ENCODE measurements at places on chromosomes 6 and 20.

DNA sequence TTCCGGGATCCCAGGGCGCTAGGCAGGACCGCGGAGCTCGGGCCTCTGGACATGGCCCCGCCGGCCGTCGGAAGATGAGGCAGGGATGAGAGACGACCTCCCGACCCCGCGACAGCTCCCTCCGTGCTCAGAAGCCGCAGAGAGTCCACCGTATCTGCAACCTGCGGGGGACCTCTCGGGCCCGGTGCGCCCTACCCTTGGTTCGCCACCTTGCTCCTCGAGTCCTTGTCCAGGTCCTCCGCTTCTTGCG is 301 bp downstream of the PPP1R3D start:
- DNase-seq, result no peak

DNA sequence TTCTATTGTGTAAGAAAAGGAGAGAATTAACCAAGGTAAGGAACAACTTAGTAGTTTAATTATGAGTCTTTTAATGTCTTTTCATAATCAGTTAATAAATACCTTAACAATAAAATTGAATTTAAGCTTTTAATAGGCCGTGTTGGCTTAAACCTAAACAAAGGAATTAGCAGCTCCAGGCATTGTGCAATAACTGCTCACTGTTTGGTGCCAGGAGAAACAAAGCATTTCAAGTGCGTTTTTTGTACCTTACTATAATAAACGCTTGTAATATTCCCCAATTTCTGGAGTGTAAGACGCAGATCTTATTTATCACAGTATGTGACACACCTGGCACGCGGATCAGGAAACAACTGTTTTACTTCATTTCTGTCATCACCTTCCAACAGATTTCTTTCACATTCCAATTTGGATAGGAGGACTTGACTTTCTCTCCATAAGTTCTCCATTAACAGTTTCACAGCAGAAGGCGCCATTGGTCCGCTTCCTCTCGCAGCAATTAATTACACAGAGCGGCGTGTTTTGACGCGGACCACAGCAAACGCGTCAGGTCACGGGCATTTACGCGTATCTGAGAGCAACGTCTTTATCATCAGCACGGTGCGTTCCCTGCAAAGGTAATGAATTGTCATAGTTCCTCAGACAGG is 335.8 kb upstream of the NT5E start:
- no peak for DNase-seq

- no peak for DNase-seq
Measured at GRCh38 chr6:18126121-18126520, 3.6 kb upstream of the NHLRC1 start.

DNA sequence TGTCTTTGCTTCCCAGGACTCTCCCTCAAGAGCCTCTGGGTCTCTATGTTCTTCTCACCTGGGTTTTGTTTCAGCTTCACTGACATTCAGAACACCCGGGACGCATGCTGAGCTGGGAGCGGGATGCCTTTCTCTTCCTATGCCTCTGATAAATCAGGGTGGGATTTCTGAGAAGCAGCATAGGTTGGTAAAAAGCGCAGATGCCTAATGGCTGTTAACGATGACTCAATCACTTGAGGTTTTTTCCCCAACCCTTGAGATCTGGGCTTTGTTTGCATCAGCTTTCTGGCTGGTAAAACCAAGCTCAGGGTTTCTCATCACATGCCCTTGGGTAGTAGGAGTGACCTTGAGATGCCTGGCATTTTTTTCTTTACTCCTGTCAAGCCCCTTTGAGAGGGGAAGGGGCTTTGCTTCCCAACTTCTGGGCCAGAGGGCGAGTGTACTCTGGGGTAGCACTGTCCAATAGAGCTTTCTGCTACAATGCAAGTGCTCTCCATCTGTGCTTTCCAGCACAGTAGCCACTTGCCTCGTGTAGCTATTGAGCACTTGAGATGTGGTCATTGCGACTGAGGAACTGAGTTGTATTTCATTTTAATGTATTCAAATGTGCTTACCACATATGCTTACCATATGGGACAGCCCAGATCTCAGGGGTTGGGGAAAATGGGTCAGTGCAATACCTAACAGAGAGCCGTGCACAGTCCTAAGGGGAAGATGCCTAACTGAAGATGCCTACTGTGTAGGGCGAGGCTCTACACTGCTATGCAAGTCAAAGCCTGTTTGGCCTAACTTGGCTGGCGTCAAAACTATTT is 69.1 kb downstream of the PPP1R14C start:
- no peak for DNase-seq

DNA sequence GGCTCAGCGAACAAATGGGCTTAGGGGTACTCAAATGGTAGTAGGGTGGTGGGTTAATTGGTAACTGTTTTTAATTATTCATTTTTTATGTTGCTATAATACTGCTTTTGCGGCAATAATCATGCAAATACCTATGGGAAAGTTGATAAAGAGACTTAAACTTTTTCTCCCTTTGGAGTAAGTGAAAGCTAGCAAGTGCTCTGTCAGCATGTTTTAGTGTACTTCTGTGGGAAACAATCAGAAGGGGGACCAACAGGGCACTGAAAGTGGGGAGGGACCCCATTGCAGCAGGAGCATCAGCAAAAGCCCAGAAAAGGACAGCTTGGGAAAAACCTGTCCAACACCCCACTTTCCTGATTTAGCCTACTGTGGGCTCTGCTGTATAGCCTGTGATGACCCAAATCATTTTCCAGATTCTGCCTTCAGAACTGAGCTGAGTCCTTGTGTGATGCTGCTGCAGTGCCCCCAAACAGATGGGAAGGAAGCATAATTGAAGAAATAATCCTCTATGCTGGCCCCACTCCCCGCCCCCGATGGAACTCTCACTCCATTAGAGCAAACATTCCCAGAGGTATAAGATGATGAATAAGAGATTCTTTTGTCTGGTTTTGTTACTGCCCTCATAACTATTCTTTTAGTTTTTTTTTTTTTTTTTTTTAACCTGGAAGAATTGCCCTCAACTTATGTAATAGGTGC is 322.8 kb downstream of the CD83 start:
- DNase-seq, result no peak

DNA sequence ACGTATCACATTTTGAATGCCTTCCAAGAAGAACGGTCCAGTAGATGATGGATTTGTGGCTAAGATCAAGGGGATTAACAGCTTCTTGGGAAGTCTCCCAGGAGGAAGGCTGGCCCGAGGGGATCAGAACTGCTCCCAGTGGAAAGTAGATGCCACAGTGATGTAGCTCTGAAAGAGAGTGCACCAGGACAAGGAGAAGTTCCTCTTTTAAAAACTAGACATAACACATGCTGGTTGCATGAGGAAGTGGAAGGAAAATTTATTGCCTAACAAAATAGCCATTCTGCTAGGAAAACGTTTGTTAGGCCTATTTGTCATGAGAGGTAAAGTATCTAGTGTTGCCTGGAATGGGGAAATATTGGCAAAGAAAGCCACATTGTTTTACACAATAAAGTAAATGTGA is 87.8 kb downstream of the CDH26 start:
- DNase-seq, result no peak

GRCh38 chr6:133767357-133767970 is 121.4 kb upstream of the TCF21 start:
- DNase-seq, result no peak

DNA sequence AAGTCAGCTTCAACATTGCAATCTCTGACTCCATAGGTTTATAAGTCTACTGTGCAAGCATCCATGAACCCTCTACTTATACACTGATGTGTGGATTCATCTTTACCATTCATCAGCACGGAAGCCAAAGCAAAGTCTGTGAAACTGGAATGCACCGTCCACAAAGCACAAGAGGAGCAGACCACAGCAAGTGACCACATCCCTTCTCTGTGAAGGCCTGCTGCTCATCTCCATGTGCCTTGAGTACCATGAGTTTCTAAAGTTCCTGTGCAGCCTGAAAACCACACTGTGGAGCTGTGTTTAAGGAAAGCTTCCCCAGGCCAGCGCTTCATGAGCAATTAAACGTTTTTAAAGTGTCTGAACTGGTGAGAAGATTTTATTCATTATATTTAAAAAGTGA is 20.0 kb downstream of the GABRR1 start:
- DNase-seq, result no peak

DNA sequence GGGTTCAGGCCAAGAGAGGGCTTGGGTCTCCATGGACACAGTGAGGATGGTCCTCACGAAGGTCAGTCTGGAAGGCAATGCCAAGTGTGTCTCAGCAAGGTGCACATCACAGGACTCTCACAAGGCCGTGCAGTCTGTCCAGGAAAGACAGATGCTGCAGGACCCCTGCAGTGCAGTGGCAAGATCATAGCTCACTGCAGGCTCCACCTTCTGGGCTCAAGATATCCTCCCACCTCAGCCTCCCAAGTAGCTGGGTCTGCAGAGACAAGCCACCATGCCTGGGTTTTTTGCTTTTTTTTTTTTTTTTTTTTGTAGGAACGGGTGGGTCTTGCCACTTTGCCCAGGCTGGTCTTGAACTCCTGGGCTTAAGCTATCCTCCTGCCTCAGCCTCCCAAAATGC is 26.4 kb downstream of the ZMYND8 start:
- DNase-seq, result no peak

DNA sequence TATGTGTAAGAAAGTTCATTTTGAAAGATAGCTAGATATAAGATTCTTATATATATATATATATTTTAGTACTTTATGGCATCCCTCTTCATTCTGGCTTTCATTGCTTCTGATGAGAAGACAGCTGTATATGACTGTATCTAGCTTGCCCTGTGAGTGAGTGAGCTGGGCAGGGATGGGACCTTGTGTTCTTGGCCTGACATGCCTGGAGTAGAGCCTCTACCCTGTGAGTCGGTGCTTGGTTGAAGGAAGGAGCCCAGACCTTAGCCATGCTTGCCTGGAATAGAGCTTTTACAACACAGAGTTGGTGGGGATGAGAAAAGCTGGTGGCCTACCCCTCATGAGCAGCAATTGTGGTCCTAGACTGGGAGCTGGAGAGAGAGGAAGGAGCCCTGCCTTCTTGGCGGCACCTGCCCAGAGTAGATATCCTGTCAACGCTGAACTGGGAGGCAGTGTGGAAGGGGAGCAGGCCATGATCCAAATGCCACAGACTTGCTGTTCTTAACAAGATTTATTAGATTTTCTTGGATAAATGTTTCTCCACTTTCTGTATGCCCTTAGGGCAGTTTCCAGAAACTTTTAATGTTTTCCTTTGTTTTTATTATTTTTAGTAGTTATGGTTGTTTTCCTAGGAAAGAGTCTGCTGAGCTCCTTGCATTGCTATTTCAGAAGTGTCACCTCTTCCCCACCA is 31.6 kb downstream of the FIG4 start:
- no peak for DNase-seq

- no peak for DNase-seq
Measured at GRCh38 chr20:45368221-45368980, 5.4 kb downstream of the SYS1 start.
